ENCODE measurements at places on chromosomes 5 and 9. TPM values are rescaled to one million over a fixed set of nuclear protein-coding genes. Genes with fewer than 3 reads are reported as not detected.

DNA sequence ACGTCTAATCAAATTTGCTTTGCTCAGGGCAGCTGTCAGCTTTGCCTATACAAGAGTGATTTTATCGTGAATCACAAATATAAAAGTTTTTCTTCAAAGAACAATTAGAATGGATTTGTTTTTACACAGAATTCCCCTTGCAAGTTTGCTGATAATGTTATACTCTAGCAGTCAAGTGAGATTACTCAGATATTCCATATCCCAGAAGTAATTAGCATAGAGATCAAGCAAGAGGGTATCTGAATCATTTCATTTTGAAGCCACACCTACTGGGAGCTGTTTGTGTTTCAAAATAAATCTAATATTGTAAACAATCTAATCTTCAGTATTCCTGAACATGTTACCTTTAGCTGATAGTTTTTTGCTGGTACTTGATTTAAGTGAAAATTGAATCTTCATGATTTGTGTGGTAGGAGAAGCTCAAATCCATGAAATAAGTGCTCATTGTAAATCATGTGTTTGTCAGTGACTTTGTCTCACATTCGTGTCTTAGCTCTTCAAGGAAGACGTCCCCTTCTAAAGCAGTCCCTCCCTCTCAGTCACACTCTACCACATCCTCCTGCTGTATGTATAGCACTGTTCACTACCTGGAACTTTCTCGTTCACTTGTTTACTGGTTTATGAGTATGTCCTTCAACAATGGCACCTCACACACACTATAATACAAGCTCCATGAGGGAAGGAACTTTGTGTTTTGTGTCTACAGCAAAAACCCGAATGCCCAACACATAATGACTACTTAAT, 3.3 kb upstream of the TTC39B start:
- DNase-seq, result no peak

DNA sequence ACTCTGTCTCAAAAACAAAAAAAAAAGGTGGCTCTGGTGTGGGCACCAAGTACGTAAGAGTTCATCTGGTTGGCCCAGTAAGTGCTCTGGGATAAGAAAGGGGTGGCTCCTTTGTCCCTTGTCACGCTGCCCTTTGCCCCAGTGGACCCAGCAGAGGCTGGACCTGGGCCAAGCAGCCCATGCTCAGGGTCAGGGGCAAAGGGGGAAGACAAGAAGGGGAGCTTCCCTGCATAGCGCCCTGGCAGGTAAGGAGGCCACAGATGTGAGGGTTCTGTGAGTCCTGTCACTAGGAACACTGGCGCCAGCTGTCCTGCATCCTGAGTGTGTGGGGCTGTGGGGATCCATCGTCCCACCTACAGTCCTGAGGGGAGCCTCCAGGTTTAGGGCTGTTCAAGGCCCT, 65.3 kb downstream of the GADD45G start:
- no peak for DNase-seq

The C9orf153 gene
- not detected for polyA plus RNA-seq

The F2RL2 gene
- polyA plus RNA-seq, result 1.1 TPM

All from urinary bladder (tissue), 4 donors.